ENCODE measurements at places on chromosomes 7 and 10.

DNA sequence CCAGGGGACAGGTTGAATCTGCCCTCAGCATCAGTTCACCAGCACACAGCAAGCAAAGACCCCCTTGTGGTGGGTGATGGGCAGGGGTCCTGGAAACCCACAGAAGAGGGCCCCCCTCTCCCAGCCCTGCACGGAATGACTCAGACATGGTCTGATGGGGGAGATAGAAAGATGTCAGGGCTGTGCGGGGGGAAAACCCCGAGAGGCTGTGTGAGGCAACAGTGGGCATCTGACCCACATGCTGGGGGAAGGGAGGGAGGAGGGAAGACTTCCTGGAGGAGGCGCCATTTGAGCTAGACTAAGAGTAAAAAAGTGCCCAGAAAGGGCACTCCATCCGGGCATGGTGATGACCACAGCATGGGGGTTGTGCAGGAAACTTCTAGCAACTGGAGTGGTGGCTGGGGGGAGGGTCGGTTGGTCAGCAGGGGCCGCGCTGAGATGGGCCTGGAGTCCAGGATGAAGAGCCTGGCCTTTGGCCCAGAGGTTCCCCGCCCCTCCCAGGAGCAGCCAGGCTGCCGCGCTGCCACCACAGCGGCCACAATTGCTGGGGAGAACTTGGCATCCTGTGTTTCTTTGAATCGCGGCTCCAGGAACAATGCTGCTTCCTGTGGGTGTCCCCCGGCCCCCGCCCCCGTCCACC lies 2.5 kb downstream of the LFNG start:
- no peak for DNase-seq

DNA sequence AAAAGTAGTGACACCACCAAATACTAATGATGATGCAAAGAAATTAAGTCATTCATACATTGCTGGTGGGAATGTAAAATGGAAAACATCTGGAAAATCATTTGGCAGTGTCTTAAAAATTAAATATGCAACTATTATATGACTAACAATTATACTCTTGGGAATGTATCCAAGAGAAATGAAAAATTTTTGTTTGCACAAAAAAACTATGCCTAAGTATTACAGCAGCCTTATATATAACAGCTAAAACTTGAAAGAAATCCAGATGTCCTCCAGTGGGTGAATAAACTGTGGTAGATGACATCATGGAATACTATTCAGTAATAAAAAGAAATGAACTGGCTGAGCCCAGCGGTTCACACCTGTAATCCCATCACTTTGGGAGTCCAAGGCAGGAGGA lies 132.0 kb downstream of the NEBL start:
- no peak for DNase-seq

- no peak for DNase-seq
These were observed 14.2 kb downstream of the PDLIM1 start for GRCh38 chr10:95276367-95277200.

GRCh38 chr7:50227726-50228125 lies 76.8 kb upstream of the IKZF1 start:
- DNase-seq = no peak

DNA sequence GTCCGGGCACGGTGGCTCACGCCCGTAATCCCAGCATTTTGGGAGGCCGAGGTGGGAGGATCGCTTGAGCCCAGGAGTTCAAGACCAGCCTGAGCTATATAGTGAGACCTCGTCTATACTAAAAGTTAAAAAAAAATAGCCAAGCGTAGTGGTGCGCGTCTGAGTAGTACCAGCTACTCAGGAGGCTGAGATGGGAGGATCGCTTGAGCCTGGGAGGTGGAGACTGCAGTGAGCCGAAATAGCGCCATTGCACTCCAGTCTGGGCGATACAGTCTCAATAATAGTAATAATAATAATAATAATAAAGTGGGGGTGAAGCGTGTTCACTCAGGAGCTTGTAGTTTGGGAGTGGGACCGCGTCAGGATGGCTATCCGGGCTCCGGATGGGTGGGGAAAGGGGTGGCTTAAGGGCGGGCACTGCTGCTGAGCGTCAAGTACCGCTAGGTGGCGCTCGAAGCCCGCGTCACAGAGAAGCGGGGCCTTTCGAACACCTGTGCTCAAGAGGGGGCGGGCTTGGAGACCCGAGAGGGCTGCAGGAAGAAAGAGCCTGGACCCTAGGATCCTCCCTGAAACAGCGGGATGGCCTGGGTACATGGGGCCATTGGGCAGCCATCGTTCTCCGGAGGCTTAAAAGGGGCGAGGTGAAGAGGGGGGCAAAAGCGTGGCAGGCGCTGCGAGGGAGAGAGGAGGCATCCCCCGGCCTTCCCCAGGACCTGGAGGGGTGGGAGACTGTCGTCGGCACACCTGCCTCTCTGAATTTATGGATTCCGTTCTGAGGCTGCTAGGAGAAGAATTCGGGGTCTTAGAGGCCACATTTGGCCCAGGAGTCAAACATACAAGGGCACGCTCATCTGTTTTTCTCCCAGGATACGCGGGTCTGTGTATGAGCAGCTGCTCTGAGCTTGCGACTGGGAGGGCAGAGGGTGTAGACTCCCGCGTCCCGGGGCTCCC lies 14.5 kb downstream of the LBX1 start:
- DNase-seq = no peak

- no peak for DNase-seq
These were observed 666 bp downstream of the SMKR1 start for GRCh38 chr7:129502708-129503685.

- DNase-seq = no peak
These were observed 123.9 kb upstream of the MGMT start for GRCh38 chr10:129343141-129343540.

DNA sequence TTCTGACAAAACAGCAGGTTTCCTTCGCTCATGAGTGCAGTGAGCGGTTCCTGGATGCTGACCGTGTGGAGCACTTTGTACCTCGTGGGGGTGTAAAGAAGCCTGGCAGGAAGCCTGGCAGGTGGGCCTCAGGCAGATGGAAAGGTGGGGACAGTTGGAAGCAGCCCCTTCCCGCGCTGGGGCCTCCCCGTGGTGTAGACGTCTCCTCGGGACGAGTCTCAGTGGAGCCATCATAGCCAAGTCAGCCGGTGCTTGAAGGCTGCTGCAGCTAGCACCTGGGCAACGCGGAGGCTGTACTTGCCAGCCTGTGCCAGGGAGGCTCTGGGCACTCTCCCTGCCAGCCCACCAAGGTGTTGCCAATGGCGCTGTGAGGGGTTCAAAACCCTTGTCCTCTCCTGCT lies 154.5 kb downstream of the WDR37 start:
- no peak for DNase-seq

GRCh38 chr7:11911900-11912299 lies 79.9 kb upstream of the THSD7A start:
- DNase-seq = no peak

GRCh38 chr7:78260826-78261225 lies 462.3 kb downstream of the PHTF2 start:
- DNase-seq = no peak

GRCh38 chr7:50534690-50535290 lies 30.4 kb downstream of the DDC start:
- no peak for DNase-seq

GRCh38 chr7:104628017-104628416 lies 299.6 kb downstream of the LHFPL3 start:
- DNase-seq = no peak

GRCh38 chr7:76428868-76429805 lies 4.4 kb downstream of the ZP3 start:
- no peak for DNase-seq

- DNase-seq = no peak
These were observed 179.5 kb upstream of the RNF32 start for GRCh38 chr7:156460858-156461627.
